Uterus (tissue), 4 donors: ENCODE measurements at places on chromosomes 6 and 20. TPM values are rescaled to one million over a fixed set of nuclear protein-coding genes. Genes with fewer than 3 reads are reported as not detected.

DNA sequence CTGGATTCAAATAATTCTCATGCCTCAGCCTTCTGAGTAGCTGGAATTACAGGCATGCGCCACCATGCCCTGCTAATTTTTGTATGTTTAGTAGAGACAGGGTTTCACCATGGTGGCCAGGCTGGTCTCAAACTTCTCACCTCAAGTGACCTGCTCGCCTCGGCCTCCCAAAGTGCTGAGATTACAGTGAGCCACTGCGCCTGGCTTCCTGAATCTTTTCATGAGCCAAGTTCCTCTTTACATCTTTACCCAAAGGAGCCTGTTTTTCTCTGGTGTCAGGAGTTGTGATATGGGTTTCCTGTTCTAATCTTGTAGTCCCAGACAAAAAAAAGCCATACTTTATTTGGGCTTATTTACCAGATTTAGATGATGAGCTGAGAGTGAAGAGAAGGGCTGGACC, 34.4 kb downstream of the PCNA start:
- DNase-seq = no peak

DNA sequence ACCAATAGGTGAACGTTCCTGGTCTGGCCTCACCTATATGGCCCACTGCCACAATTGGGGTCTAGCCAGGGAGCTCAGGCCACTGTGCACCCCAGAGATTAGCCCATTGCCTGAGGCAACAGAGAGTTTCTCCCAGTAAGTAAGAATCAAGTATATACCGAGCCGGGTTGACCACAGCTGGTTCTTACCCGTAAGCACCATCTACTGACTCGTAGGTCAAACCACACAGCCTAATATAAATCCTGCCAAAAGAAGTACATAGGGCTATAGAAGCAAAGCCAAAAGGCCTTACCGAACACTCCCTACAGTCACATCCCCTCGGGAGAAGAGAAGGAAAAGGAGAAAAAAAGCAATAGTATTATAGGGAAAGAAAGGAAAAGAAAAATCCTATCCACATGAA, 463.6 kb upstream of the GJE1 start:
- DNase-seq = no peak

- no peak for DNase-seq
Measured at GRCh38 chr20:3692706-3693294, 11.0 kb upstream of the ADAM33 start.

- no peak for DNase-seq
Measured at GRCh38 chr6:151441390-151442166, 10.3 kb downstream of the RMND1 start.

- DNase-seq = no peak
Measured at GRCh38 chr6:166714187-166714510, 87.1 kb upstream of the RPS6KA2 start.

DNA sequence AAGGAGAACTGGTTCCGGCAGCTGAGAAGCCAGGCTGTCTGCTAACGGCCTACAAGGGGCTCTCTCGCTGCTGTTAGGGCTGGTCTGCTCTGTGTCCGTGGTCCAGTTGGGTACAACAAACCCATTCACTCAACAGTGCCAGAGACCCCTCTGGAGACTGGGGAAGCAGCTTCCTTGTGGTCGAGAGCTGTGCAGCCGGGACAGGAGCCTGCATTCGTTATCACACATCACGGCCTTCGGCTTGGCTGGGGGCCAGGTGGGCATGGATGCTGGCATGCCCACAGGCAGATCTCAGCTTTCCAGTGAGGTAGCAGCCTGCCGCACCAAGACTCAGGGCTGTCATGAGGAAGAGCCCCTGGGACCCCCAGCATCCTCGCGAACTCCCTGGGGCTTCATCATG, 124.7 kb downstream of the PREX1 start:
- DNase-seq = no peak

DNA sequence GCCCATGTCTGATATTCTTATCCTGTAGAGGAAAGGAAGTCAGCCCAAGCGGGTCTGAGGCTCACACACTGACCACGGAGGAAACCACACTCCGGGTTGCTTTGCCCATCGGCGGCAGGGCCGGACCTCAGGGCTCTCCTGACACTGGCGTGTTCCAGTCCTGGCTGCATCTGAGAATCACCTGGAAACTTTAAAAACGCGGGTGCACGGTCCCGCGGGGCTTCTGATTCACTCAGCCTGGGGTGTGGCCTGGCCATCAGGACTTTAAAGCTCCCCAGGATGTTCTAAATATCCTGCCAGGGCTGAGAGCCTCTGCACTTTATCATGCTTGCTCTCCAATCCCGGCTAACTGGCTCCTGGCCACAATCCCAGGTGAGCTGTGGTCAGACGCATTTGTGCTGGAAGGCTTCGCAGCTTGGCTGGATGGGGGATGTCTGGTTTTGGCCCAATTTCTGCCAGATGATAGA, 47.7 kb upstream of the DACT2 start:
- DNase-seq = peak; percentile 81

GRCh38 chr6:1604158-1605003, 5.3 kb upstream of the FOXC1 start:
- peak; percentile 58 for DNase-seq

GRCh38 chr6:33405386-33405940, 5.4 kb upstream of the PHF1 start:
- DNase-seq = no peak

Gene GFRA4
- total RNA-seq = not detected

Gene SNAP91
- 18.1 TPM for total RNA-seq

Gene XKR7
- total RNA-seq = not detected

Gene OLIG3
- not detected for total RNA-seq

Gene TRIM31
- total RNA-seq = not detected

Gene DZANK1
- 3.7 TPM for total RNA-seq

Gene DEFB132
- not detected for total RNA-seq
